ENCODE measurements at places on chromosomes 4 and X.

DNA sequence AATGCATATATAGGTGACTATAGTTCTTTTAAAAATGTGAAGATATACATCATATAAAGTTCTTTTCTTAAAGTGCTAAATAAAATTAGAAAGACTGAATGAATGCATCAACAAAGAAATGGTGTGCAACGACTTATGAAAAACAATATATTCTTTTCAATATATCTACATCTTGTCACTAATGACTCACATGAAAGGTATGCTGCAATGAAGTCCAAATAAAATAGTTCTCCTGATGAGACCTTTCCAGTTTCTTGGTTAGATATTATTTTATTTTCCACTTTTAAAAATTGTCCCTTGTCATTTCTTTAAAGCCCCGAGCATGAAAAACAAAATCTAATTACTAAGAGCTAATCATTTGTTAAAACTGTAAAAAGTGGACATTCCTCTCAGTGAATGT, 462.1 kb downstream of the PCDH11X start:
- DNase-seq: no peak

DNA sequence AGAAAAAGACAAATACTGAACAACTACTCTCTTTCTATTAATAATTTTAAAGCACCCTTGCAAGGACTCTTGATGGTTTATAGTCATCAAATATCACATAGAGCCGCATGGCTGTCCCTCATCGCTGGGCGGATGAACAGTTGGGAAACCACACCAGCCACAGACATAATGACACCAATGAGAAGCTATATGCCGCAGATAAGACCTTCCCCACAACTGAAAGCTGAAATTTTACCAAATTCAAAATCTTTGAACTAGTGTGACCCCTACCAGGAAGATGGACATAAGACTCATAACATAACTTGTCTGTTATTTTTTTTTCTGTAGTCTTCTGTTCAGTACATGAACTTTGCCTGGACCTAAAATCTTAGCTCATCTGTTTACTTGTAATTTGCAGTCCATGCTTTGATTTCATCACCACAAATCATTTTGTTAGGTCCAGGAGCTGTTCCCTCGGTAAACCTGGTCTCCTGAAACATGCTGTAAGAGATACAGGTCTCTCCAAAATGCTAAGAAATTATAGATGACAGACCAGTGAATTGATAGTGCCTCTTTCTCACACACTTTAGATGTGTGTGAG, 157.3 kb upstream of the RAPGEF2 start:
- no peak for DNase-seq

DNA sequence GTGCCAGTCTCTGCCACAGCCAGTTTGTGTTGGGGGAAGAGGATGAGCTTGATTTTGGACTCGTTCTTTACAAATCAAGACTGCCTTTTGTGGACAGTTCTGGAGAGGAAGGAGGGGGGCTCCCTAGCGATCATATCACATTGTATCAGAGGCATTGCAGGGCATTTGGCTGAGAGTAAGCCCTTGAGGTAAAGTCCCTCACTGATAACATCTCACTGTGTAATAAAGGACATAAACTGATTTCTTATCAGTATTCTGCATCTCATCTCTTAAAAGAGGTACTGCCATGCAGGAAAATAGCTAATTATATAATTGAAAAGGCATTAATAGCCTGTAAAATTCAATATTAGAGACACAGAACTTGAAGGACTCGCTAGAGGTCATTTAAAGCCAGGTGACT, 6.1 kb upstream of the IGFBP7 start:
- DNase-seq: no peak

DNA sequence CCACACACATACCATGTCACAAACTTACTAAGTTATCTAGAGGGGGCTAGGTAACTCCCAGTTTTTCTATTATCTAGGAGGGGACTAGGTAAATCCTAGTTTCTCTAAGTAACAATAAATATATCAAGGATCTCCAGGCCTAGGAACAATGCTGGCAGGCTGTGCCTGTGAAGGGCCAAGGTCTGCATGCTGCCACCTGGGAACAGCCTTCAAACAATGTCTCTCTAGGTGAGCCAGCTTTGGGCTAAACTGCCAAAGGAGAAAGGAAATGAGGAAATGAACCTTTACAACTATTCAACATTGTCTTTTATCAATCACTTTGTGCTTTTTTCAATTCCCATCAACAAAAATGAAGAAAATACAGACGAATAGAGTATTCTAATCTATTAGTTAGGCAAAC, 23.2 kb downstream of the NAF1 start:
- DNase-seq: no peak

DNA sequence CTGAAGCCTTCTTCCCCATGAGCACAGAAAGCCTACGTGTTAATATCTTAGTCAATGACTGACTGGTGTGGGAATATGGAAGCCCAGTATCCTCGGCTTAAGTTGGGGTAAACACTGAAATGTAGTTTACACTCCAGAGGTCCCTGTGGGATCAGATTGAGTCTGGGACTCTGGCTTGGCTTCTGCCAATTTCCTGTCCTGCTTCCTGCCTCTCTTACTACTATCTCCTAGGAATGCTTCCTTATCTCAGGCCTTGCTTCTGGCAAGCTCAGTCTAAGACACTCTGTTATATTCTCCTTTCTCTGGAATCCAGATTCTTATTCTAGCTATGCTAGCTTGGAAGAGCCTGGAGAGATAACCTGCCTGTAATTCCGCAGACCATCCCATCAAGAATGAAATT, 174.0 kb upstream of the LDB2 start:
- no peak for DNase-seq

- no peak for DNase-seq
Measured at GRCh38 chr4:53012738-53013137, 150.6 kb downstream of the RASL11B start.

DNA sequence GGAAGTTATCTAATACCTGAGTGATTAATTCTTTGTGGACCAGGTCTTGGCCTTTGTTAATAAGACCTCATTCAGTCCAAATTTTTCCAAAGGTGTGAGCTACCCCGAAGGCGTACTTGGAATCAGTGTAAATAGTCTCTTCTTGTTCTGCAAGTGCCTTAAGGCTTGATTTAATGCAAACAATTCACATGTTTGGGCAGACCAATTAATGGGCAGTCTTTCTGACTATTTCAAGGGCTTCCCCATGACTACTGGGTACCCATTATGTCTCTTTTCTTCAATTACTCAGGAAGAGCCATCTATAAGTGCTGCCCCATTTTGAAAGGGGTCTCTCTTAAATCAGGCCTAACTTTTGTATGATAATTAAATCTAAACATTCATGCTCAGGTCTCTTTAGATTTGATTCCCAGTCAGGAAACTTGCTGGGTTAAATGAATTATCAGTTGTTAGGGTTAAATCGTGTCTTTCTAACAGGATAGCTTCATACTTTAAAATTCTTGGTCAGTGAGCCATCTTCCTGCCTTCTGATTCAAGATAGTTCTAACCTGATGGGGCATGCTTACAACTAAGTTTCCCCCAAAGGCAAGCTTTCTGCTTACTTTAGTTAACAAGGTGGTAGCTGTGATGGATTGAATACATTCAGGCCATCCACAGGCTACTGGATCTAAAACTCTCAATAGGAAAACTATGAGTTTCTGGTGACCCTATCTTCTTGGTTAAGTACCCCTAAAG, 179.6 kb downstream of the CCNG2 start:
- no peak for DNase-seq

DNA sequence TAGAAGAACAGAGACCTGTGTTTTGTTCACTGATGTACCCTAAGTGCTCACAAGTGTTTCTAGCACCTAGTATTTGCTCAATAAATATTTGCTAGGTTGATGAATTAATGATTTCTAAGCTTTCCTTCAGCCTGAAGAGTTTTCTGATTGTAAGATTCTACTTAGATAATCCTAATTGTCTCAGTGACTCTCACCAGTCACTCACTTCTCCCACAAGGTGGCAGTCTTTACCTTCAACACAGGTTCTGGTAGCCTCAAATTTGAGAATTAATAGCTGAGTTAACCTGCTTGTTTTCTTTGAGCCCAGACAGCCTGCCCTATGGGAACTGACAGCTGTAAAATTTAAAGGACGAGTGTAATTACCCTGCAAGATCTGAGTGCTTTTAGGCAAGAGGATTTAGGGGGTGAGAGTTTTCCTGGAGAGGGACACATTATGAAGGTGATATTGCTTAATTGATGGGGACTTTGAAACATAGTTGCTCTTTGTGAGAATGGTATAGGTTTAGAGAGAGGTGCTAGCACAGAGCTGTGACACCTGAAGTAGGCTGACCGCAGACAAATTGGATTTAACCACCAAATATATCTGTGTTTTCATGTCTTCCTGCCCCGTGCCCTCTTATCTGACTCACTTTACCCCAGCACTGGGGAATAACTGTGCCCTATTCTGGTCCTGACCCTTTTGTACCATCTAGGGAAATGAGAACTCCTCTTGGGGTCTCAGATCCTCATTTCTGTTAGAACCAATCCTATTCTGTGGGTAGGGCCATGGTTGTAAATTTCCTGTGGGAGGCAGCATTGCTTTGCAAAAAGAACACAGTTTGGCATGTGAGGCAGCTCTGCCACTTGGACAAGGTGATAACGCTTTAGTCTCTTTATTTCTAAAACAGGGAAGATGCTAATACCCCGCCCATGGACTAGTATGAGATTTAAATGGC, 27.7 kb downstream of the CD38 start:
- DNase-seq: peak; percentile 43

DNA sequence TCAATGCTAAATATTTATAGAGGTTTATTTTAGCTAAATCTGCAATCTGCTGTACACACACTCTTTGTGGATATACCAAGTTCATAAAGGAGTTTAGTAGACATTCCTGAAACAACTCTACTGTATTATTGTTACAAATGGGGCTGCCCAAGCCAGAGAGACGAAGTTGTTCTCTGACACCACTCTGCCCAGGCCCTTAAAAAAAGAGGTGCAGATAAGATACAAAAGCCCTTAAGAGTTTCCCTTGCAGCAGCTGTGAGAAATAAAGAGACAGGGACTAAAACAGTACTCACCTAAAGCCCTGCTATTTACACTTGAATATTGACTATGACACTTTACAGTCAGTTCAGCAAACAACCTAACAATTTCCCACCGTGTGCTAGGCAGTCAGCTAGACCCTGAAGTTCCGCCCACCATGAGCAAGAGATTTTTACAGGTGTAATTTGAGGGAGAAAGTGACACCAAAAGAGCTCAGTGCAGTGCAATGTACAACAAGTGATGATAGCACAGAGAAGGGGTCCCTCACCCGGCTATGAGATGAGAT, 191.7 kb downstream of the PRDM5 start:
- DNase-seq: no peak

DNA sequence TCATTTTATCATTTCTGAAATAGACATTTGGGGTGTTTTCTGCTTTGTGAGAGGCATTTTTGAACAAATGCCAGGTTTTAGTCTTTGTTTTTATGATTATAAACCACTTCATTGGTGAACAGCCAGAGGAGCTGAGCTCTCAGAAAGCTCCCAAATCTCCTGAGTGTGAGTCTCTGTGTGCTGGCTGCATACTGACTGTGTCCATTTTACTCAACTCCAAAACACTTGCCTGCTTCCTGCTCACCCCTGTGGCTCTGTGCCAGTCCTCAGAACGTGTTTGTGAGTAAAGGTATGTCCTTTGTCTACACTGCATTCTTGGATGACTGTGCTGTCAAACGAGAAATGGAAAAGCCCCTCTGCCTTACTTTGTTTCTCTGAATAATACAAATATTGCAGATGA, 5.4 kb upstream of the LRAT start:
- DNase-seq: no peak

DNA sequence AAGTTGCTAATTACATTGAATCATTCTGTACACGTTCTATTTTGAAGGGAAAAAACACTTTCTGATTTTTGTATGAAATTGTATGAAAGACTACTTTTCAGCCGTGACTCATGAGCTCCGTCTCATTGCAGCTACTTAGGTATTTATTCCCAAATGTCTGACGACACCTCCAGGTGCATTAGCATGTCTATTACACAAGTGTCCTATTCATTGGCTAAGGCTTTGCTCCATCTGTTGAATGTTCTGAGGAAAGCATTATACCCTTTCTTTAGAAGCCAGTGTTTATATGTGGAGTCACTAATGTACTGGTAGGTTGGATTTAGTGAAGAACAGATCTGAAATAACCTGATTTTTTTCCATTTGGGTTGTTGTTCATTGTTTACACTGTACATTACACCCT, 51.8 kb downstream of the MAP7D3 start:
- no peak for DNase-seq

DNA sequence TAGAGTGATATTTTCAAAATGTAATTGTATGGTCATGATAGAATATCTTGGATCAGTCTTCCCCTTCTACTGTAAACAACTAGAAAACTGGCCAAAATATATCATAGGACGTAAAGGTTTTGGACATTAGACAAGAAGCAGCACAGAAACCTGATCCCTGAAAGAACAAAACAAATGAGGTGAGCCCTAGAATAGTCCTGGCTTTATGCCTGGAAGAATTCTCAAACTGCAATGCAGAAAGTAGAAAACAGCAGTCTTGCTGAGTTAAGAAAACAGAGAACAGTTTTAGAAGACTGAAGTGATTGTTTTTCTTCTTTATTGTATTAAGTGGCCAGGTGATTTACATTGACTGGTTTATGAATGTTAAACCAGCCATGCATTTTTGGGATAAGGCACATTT, 19.5 kb downstream of the NSUN7 start:
- DNase-seq: peak; percentile 19

- DNase-seq: peak; percentile 33
Measured at GRCh38 chr4:52655506-52655905, 3.6 kb downstream of the USP46 start.

- DNase-seq: no peak
Measured at GRCh38 chrX:106931831-106932491, 11.8 kb downstream of the CLDN2 start.

GRCh38 chr4:77758804-77759203, 60.4 kb downstream of the CNOT6L start:
- DNase-seq: no peak

DNA sequence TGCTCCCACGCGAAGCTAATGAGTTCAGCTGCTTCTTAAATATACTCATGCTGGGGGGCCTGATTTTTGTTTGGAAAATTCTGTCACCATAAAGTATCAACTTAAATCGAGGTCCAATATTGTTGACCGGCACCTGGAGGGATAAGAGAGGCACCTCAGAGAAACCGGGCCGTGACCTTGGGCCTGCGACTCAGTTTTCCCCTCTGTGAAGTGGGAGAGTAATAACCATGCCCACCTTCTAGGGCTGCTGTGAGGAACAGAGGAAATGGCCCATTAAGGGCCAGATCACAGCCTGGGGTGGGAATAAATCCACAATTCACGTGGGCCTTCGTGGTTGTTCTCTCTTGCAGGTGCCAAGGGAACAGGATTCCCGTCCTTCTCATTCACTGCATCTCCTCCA, 39.4 kb downstream of the ZBTB49 start:
- DNase-seq: no peak

- no peak for DNase-seq
Measured at GRCh38 chr4:134627366-134627765, 425.8 kb upstream of the PABPC4L start.

GRCh38 chr4:31125496-31125895, 405.3 kb downstream of the PCDH7 start:
- DNase-seq: no peak

Measured in LNCaP clone FGC (cell line).